ENCODE measurements at places on chromosomes 4 and X.

GRCh38 chr4:1411436-1412375 lies 5.5 kb upstream of the NKX1-1 start:
- no peak for DNase-seq

- peak; percentile 49 for DNase-seq
These were observed 390.1 kb downstream of the ANKRD50 start for GRCh38 chr4:124322234-124323065.

GRCh38 chr4:86848136-86848535 lies 1.0 kb downstream of the SLC10A6 start:
- DNase-seq: no peak

GRCh38 chr4:80134936-80135701 lies 62.1 kb upstream of the ANTXR2 start:
- DNase-seq: no peak

GRCh38 chrX:134388161-134389109 lies 71.5 kb upstream of the HPRT1 start:
- DNase-seq: no peak

DNA sequence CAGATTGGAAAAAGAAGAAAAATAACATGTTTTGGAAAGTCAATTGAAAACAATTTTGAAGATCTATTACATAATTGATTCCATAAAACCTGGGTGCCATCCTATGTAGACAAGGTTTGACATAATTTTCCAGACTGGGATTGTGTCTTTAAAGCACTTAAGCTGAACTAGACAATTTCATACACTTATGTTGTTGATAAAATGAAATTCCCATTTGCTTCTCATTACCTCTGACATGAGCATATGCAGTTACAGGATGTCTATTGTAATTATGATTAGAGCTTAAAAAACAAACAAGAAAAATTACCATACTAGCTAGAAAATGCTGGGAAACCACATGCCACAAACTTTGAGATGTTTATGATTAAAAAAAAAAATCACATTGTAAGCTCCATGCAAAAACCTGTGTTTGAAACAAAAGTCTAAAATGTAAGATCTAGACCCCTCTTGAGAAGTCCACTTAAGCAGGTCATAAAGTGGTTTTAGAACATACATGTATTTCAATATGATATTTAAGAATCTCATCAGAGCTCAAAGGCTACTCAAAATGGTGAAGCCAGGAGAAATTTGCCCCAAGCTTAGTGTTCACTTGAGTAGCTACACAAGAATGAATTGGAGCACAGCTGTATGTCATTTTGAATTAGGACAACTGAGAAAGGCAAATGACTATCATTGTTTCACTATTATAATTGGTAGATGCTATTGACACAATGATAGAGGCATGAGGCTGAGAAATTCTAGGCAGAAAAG lies 181.1 kb upstream of the PABPC4L start:
- no peak for DNase-seq

DNA sequence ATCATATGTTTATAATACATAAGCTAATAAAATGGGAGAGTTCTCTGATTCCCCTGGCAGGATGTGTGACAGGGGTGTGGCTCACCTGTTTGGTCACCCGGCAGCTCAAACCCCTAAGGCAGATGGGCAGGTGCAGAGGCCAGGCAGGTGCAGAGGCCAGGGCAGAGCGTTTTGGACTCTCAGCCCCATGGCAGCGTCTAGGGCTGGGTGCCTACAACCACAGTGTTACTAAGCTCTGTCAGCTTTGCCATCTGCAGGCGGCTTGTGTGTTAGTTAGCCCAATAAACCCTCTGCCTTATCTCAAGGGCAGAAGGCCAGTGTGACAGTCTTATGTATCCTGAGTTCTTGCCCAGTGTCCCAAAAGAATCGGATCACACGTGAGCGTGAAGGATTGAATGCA lies 54.0 kb upstream of the UGT2B15 start:
- DNase-seq: no peak

GRCh38 chr4:7632971-7633370 lies 198.2 kb upstream of the PSAPL1 start:
- no peak for DNase-seq

DNA sequence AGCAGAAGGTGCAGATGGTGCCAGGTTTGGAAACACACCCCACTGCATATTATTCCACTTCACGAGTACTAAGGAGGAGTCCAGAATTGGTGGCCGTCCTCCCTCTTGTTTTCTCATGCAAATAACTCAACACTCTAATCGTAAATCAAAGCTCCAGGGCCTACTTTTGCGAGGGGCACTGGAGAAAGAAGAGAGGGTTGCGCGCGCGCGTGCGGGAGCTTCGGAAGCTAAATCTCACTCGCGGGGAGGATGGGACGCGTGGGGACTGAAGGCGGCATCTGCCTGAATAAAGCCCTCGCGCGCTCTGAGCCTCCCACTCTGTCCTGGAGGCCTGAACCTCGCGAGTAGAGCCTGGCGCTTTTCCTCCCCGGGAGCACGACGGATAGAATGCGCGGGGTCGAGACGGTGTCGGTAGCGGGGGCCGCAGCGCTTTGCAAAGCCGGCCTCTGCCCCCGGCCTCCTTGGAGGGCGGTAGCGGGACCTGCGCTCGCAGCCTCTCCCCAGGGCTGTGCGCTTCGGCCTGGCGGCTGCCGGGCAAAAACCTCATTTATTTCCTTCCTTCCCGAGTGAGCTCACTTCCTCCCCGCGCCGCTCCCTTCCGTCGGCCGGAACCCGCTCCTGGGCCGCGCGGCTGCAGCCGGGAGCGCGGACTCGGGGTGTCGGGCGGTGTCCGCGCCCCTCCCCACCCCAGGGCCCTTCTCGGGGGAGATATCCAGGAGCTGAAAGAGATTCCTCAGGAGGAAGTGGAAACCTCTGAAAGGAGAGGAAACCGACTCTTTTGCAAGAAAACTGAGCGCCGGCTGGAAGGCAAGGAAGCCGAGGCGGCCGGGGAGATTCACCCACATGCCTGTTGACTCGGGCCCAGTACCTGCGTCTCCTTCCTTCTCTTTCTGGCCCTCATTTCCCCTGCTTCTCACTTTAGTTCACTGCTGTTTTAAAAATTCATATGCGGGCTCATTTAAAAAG lies 20.7 kb downstream of the HAND2 start:
- DNase-seq: no peak

GRCh38 chr4:79247695-79248394 lies 78.0 kb downstream of the NAA11 start:
- DNase-seq: no peak

GRCh38 chr4:61251129-61251528 lies 51.0 kb downstream of the ADGRL3 start:
- DNase-seq: no peak

GRCh38 chrX:39117101-39117500 lies 315.8 kb downstream of the MID1IP1 start:
- no peak for DNase-seq

GRCh38 chr4:175166020-175166419 lies 247.9 kb downstream of the ADAM29 start:
- DNase-seq: no peak

- DNase-seq: no peak
These were observed 14.7 kb upstream of the CLCN4 start for GRCh38 chrX:10142041-10142599.

DNA sequence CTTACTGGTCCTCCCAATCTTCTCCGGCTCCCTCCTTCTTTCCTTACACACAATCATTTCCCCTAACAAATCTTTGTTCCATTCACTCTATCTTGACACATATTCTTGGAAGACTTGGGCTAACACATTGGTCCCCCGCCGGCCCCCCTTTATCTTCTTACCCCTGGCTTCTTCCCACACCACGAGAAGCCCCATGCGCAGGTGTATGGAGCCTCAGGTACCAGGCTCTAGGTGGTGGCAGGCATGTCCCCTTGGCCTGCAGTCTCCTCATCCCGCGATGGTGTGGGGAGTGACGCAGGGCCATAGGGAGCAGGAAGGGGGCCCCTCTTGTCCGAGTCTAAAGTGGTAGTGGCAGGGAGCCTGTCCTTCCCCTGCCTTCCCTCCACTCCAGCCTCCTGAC lies 49.9 kb downstream of the DIPK2B start:
- no peak for DNase-seq

GRCh38 chr4:91279899-91280298 lies 1023.9 kb upstream of the GRID2 start:
- DNase-seq: no peak

- DNase-seq: no peak
These were observed 62.1 kb upstream of the AFAP1 start for GRCh38 chr4:8001564-8002355.

DNA sequence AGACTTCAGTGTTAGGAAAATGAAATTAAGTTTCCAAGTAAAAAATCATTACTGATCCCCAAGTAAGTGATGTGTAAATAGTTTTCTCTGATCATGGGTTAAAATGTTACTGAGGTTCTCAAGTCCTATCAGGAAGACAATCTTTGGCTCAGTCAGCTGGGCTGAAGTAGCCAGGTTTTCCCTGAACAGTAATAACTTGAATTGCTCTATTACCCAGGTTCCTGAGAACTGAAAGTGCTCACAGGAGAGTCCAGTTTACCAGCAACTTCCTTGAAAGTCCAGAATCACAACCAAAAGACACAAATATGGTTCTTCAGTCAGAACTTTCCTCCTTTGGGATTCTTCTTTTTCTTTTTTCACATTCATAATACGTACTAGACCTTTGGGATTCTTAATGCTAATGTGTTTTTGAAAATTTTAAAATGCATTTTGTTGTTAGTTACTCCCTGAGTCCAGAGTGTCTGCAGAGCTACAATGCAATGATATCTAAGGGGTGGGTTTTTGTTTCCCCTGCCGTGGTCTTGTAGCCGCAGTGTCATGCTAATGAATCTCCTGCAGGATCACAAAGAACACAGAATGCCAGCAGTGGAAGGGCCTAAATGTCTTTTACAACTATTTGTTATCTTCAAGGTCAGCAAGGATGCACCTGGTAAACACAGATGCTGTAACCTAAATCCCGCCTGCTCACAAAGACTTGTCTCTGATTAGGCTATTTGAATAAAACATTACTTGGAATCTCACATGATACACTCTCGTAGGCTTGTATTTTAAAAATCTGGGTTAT lies 439.8 kb upstream of the NR3C2 start:
- no peak for DNase-seq

DNA sequence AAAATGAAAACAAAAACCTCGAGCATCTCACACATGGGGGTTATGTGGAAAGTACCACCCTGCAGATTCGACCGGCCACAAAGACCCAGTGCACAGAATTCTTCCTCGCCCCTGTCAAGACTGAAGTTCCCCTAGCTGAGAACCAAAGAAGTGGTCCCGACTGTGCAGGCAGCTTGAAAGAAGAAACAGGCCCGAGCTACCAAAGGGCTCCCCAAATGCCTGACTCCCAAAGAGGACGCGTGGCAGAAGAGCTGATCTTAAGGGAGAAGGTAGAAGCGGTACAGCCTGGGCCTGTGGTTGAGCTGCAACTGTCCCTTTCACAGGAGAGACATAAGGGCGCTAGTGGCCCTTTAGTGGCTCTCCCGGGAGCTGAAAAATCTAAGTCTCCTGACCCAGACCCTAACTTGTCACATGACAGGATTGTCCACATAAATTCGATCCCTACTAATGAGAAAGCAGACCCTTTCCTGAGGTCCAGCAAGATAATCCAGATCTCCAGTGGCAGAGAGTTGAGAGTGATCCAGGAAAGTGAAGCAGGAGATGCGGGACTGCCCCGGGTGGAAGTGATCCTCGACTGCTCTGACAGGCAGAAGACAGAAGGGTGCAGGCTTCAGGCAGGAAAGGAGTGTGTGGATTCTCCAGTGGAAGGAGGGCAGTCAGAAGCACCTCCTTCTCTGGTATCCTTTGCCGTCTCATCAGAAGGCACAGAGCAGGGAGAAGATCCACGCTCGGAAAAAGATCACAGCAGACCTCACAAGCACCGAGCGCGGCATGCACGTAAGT lies 108.8 kb upstream of the MYOZ2 start:
- no peak for DNase-seq

Data from astrocyte of the cerebellum (primary cell).